T-helper 1 cell (primary cell): ENCODE measurements at places on chromosomes 5 and 9.
A peak's percentile ranks its signal among the peaks of the same experiment; 100 is the strongest.

DNA sequence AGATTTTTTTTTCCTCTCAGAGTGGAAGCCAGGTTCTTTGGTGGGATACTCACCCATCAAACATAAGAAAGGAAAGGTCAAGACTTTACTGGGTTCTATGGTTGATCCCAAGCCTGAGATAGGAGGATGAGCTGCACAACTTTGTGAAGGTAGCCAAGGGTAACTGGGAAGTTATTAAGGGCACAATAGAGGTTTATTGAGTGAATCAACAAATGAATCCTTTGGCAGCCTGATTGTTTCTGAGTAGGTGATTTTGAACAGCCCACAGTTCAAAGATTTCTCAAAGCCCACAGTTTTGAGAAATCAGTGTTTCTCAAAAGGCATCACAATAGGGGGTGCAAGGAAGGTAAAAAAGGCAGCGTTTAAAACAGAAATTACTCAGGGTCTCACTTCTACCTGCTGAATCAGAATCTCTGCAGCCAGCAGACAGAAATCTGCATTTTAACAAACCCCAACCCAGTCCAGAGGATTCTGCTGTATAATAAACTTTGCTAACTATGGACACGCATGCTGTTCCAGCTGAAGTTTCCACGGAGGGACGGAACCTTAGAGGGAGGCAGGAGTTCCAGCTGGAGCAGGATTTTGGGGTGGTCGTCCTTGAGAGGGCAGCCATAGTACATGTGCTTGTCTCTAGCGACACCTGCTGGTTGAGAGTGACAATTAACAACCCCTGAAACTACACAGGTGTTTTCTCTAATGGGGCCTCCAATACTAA, 32.7 kb upstream of the FSD1L start:
- DNase-seq: peak; percentile 38

GRCh38 chr9:123946101-123946821, 16.3 kb upstream of the DENND1A start:
- no peak for DNase-seq

GRCh38 chr5:5217371-5217770, 77.2 kb downstream of the ADAMTS16 start:
- DNase-seq: no peak

- DNase-seq: no peak
Observed at GRCh38 chr9:806285-807156, 35.0 kb upstream of the DMRT1 start.

GRCh38 chr9:86925686-86926085, 21.6 kb downstream of the GAS1 start:
- no peak for DNase-seq

DNA sequence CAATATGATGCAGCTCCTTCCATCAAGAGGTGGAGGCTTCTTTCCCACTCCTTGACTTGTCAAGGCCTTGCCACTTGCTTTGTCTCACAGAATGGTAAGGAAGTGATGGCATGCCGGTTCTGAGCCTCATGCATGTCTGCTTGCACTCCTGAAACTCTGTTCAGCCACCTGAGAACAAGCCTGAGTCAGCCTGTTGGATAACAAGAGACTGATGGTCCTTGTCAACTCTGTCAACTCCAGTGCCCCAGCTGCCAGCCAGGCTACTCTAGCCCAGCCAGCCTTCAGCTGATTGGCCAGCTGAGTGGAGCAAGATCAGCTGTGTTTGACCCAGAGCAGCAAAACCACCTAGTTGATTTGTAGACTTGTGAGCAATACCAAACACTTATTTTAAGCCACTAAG, 4.4 kb upstream of the TENT4A start:
- no peak for DNase-seq
